ENCODE measurements at places on chromosomes 4 and X.
A peak's percentile ranks its signal among the peaks of the same experiment; 100 is the strongest.

GRCh38 chrX:139762400-139763183 lies 54.6 kb upstream of the MCF2 start:
- no peak for DNase-seq

- peak; percentile 24 for DNase-seq
Measured at GRCh38 chr4:175947117-175947722, 118.4 kb upstream of the WDR17 start.

DNA sequence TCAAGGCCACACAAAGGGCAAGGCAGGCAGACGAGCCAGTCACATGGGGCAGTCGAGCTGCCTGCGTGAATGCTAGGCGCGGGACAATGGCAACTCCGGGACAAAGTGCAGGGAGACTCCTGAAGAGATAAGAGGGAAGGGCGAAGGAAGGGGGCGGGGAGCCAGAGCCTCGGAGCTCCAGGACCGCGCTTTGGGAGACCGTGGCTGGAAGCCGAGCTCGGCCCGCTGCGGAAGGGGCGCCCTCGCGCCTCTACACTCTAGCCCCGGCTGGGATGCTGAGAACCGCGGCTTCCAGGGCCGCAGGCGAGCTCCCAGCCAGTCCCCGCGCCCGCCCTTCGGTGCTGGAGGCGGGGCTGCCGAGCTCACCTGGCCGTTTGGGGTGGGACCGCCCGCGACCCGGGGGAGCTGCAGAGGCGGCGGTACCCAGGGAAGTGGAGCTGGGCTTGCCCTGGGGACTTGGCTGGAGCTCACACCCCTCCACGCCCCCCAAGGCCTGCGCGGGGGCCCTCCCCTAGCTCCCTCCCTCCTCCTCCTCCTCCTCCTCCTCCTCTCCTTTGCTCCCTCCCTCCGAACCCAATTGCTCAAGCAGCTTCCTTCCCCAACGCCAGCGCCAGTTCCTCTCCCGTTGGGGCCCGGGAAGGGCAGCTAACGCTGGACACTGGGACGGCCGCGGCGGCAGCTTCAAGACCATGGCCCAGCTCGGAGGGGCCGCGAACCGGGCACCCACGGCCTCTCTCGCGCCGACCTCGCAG lies at the start of gene SOWAHD:
SOWAHD (plus strand) TSS at position 610 of the 752 bp plus-strand sequence; CDS start at position 690, 80 bp downstream.
- no peak for DNase-seq

DNA sequence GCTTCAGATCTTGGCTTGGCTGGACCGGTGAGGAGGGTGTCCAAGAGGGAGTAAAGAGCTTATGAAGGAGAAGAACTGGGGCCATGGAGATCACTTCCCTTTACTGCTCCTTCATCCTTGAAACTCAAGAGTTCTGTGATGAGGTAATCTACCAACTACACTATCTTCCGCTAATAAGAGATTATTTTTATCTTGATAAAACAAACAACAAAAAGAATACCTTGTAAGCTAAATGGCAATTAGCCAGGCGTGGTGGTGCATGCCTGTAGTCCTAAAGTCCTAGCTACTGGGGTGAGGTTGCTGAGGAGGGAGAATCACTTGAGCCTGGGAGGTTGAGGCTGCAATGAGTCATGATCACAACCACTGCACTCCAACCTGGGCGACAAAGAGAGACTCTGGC lies 47.4 kb downstream of the HAUS3 start:
- no peak for DNase-seq

DNA sequence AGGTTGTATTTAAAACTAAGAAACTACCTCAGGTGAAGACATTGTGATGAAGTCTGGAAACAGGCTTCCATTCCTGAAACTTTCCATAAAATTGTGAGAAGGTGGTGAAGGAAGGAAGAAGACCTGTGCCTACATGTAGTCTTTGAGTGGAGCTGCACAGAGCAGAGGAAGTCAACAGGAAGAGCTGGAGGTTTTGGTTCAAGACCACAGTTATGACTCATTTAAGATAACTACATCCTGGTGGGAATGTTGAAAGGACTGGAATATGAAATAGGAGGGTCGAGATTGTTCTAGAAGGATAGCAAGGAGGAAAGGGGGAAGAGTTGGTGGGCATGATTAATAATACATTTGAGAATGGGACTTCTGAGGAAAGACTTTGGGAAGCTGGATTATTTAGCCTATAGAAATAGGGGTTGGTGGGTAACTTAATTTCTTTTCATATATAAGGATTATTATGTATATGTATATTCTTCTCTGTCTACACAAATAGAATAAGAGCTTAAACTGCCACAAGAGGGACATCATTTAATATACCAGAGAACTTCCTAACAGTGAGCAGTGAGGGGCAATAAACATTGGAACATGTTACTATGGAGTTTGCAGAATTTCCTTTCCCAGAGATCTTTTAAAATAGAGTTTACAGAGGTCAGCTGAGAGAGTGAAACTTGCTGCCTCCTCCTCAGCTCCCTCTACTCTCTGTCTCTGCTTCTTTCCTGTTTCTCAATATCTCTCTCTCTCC lies 23.5 kb downstream of the AWAT2 start:
- no peak for DNase-seq

DNA sequence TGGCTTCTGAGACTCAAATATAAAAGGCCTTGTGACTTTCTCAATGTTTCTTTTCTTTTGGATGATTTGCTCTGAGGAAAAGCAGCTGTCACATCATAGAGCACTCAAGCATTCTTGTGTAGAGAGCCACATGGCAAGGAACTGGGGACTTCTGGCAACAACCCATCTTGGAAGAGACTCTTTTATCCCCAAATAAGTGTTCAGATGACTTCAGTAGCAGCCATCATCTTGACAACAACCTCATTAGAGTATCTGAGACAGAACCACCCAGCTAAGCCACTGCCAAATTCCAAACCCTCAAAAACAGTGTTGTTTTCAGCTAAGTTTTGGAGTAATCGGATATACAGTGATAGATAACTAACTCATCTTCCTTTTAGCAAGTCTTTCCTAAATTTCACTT lies 1431.7 kb upstream of the IGFBP7 start:
- DNase-seq = no peak

GRCh38 chrX:31154946-31155345 lies 83.1 kb upstream of the FTHL17 start:
- DNase-seq = no peak

DNA sequence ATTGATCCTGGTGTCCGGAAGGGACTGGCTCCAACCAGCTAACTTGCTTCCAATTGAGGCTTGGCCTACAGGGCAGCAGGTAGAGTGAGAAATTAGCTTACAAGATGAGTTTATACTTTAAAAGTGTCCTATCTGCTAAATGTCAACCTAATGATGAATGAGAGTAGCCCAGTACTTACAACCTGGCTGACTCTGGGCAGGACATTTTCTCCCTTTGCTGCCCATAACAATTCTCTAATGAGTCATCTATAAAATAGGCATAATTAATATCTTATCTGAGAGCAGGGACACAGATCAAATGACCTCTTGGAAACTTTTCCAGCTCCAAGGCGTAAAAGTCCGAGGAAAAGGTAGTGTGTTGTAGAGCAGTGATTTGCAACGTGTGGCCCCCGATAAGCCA lies 398.4 kb upstream of the BOD1L1 start:
- no peak for DNase-seq

GRCh38 chr4:65407483-65407882 lies 262.8 kb downstream of the EPHA5 start:
- no peak for DNase-seq

DNA sequence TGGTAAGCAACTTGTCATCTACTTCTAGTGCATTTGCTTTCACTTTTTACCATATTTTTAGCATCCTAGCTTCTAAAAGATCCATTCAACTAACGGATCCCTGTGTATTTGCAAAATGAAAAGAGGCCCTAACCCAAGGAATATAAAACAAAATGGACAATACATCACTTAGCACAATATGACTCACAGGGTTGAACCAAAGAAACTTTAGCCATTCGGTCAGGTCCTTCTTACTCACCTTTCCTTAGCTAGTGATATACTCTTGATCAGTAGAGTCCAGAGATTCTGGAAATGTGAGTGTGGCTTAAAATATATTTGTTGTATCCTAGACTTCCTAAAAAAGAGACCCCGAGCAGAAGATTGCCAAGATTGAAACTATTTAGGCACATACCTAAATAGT lies 19.5 kb downstream of the TMPRSS11E start:
- DNase-seq = no peak

DNA sequence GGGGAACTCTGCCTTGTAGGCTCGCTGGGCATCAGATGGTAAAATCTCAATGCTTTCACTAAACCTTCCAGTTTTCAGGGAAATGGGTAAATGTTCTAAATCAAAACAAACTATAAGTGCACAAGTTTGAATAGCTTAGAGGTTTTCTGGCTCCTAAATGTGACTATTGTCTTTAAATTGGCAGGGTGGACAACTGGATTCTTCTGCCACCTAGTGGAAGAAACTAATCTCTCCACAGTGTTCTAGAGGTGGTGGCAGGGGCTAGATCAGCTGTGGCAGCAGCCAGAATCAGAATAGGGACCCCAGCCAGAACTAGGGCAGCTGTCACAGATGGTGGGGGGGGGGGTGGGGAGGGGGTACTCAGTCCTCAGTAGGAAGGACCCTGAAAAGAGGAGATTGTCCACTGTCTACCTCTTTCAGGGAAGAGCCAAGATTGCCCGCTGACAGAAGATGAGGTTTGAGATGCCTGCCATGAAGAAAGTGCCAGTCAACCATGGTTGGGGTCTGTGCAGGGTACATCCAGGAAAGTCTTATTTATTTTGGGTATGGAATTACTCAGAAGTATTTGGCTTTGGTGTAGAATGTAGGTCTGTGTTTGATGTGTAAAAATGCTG lies 201.4 kb downstream of the CCNG2 start:
- peak; percentile 78 for DNase-seq

DNA sequence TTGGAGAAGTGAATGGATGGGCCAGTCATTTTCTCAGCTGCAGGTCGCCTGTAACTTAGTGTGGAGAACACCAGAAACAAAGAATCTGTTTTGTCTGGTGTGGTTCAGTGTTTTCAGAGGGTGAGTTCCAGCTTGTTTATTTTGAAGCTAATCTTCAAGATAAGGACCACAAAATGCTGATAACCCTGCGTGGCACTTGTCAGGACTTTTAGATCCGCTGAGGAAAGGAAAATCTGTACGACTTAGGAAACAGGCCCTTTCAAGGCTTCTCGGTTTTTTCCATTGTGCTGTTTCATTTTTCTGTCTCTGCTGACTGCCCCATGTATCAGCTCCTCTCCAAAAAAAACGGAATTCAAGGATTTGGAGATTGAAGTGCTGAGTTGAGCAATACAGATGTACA lies 8.7 kb upstream of the ANAPC4 start:
- DNase-seq = no peak

DNA sequence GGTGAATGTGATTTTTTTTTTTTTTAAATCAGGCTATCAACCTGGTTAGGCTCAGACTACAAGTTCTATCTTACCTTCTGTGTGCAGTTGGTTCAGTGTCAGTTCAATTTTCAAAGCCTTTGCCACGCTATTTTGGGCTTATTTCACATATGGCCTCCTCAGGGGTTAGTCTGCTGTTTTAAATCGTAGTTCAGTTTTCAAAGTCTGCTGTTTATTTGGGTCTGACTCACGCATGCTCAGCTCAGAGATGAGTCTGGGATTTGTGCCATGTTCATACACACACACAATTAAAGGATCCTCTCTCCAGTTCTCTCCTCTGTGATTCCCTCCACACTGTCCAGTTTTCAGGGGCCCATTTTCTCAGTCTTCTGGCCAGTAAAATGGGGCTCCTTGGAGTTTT lies 32.3 kb upstream of the ZFX start:
- peak; percentile 85 for DNase-seq

GRCh38 chr4:109432696-109433095 lies 919 bp upstream of the SEC24B start:
- DNase-seq = peak; percentile 46

DNA sequence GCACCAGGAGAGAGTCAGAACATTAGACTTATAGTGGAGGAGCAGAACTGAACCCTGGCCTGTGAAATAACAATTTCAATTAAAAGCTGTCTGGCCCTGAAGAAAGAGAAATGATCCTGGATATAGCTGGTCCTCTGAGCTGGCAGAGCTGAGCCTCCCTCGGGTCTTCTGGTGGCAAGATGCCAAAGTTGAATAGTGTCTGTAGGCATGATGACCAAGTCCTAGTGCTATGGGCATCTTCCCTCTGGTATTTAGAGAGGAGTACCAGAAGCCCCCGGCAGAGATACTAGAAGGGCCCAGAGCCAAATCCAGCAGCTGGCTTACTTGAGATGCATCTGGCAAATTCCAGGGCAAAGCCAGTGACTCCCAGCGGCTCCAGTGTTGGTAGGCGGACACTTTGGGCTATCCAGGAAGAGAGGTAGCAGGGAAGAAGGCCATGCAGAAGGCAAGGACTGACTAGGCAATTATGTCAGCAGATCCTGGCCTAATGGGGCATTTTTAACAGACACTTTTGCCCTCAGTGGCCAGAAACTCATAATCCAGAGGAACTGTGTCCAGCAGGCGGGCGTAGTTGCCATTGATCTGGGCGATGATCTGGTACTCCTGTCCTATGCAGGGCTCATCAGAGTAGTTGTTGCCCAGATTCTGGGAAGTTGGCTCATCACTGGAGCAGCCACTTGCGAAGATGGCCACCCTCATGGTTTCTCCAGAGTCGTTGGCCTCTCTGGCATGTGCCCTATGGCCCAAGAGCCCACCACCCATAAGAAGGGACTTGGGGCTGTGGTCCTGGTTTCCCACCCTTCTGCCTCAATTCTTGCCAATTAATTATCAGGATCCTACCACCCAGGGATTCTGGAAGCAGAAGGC lies 17.9 kb downstream of the VSIG4 start:
- DNase-seq = no peak

DNA sequence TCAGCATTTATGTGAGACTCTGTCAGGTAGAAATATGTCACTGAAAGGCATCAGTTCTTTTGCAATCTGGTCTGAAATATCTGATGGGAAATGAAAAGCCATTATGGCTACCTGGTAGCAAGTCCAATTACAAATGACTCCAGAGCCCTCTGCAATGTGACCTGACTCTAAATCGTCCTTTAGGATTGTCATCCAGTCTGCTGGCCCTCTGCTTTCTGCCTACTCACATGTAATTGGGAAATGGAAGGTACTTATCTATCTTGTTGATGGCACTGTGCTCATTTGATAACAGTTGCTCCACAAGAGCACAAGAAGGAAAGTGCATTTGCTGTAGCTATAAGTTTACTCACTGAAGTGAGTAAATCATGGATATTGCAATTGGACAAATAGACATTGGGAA lies 799.8 kb downstream of the RAPGEF2 start:
- DNase-seq = no peak

DNA sequence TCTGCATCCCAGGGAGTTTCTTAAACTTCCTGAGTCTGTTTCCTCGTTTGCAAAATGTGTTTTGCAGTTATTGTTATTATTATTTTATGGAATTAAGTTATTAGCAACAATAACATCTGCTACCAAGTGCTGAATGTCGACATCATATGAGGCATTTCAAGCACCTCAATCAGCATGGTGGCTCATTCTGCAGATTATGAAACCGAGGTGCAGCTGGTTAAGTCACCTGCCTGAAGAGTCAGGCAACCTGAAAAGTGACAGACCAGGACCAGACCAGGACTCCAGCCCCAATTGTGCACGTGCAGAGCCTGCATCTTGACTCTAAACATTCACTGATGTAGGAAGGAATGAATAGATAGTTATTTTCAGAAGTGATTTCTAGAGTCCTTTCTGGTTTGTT lies 99.8 kb downstream of the AFAP1 start:
- DNase-seq = no peak

Data from AG08395 (cell line).